AML-193 (cell line): ENCODE measurements at places on chromosomes 11 and 22.

DNA sequence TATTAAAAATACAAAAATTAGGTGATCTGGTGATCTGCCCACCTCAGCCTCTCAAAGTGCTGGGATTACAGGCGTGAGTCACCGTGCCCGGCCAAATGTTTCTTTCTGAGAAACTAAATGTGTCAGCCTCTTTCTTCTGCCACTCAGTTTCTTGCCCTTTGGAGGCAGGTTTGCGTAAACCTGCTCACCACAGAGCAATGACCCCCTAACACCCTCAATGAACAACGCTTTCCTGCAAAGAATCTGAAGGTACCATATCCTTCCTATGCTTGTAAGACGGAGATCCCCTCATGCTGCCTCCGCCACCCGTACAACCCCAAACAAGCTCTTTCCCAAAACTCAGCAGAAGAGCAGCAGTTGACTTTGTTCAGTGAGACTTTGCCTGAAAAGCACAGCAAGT, 38.7 kb upstream of the TTLL12 start:
- DNase-seq: no peak

DNA sequence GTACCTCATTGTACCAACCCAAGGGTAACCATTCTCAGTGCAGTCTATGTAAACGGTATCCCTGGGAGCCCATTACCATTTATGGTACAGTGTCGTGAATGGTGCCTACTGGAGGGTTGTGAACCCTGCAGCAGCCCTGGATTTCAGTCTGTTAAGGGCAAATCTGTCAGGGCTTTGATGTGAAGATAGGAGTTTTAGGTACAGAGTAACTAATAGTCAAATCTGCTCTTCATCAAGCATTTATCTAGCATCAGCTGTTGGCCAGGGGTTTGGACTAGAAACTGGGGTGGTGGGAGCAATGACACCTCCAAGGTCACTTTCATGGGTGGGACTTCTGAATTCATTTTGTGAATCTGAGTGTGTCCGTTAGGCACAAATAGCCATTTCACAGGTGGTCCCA, 50.6 kb upstream of the RFPL3 start:
- DNase-seq: no peak

GRCh38 chr22:48434156-48434867, 1393.4 kb downstream of the BRD1 start:
- DNase-seq: no peak

DNA sequence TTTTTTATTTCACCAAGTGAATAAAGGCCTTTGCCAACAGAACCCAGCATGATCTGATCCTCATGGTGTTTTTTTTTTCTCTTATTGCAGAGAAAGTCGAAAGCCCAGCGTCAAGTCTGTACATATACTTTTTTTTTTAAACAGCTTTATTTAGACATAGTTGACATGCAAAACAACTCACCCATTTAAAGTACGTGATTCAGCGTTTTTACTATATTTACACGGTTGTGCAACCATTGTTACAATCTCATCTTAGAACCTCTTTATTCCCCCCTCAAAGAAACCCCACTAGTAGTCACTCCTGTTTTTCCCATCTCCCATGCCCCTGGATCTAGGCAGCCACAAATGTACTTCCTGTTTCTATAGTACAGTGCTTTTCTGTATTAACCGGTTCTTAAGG, 20.6 kb upstream of the AP1B1 start:
- no peak for DNase-seq

DNA sequence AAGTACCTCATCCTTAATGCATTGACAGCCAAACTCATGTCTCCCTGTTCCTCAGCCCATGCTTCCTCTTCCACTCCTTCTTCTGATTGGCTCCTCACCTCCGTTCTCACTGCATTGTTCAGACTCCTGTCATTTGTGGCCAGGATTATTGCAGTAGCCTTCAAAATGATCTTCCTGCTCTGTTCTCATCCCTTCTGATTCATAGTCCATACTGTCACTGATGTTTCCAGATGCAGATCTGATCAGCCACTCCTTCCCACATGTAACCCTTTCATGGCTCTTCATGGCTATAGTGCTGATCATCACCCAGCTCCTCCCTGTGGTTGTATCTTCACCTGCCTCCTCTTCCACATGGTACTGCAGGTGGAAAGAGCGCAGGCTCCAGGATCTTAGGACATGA, 71.7 kb downstream of the DEPDC5 start:
- DNase-seq: no peak

DNA sequence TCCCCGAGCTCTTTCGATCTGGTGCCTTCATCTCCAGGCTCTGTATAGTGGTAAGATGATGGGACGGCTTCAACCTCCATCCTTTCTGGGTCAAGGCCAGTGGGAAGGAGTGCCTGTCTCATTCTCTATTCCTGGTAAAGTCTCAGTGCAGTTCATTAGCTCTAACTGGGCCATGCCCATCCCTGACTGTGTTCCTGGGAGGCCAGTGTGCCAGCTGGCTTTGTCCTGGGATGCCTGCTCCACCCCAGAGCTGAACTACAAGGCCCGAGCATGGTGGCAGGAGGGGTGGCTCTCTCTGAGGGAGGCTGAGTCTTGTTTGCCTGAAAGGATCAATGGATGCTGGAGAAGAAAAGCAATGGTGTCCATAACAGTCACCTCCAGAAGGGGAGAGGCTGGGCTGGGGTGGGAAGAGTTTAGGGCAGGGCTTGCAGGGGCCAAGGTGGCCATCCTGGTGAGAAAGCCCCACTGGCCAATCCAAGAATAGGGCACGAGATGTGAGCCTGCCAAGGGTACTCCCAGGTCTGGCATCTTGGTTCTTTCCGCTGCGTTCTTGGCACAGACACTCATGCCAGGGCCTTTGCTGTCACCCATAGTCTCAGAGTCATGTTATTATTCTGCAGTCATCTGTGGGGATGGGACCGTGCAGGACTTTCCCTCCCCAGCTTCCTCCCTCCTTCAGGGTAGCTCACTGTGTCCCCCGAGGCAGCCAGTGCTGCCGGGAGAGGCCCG, 60.1 kb downstream of the PARVB start:
- DNase-seq: no peak
